Activated naive CD8-positive, alpha-beta T cell treated with anti-CD3 and anti-CD28 coated beads for 36 hours (primary cell): ENCODE measurements at places on chromosomes 3 and 15. TPM values are rescaled to one million over a fixed set of nuclear protein-coding genes. Genes with fewer than 3 reads are reported as not detected.
A peak's percentile ranks its signal among the peaks of the same experiment; 100 is the strongest.

DNA sequence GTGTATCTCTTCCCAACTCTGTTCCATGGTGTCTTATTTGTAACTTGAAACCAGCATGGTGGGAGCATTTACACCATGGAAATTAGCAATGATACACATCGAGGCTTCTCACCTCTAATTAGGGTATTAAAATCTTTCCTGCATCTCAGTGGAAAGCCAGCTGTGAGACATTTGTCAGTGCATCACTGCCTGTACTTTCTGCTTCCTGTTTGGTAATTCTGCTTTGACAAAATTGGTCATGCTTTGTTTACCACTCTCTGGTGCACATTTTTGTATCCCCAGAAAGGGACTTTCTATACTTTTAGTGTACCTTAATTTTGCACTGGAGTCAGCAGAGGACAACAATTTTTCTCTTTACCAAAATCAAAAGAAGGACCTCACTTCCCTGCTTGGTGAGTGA, 402.1 kb downstream of the PDCD6IP start:
- H3K36me3 ChIP-seq = no peaks in the 10 kb centered on the region
- H3K4me3 ChIP-seq = no peak overlapping the region
- no peaks in the 10 kb centered on the region for H3K27me3 ChIP-seq
- no peaks in the 10 kb centered on the region for H3K4me1 ChIP-seq

The CCR8 gene
- not detected for total RNA-seq

- H3K27ac ChIP-seq = no peak overlapping the region
- no peak for DNase-seq
Observed at GRCh38 chr3:102074946-102075345, 225.6 kb downstream of the NFKBIZ start.

The LDHAL6B gene
- total RNA-seq = not detected

GRCh38 chr3:17302170-17302569, 417.4 kb downstream of the PLCL2 start:
- peaks cover 7% of the 10 kb centered on the region for H3K4me1 ChIP-seq
- H3K4me3 ChIP-seq = no peak overlapping the region
- peaks cover 8% of the 10 kb centered on the region for H3K36me3 ChIP-seq
- H3K27ac ChIP-seq = no peak overlapping the region

DNA sequence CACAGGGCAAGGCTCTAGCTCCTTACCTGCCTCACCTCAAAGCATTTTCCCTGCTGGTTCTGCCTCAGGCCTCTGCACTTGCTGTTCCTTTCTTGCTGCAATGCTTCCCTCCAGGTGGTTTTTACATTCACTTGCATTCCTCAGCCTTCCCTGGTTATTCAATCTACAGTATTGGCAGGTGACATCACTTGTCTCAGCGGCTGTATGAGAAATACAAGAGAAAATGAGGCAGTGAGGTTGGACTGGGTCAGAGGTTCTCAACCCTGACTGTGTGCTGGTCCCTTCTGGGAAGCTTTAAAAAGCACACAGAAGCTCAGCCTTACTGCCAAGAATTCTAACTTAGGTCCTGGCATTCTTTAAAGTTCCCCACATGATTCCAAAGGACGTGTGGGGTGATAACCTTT, 26.7 kb downstream of the SIAH2 start:
- no peak overlapping the region for H3K27ac ChIP-seq
- no peaks in the 10 kb centered on the region for H3K27me3 ChIP-seq
- no peak overlapping the region for H3K4me3 ChIP-seq
- H3K36me3 ChIP-seq = peaks cover 57% of the 10 kb centered on the region
- peaks cover 49% of the 10 kb centered on the region for H3K4me1 ChIP-seq

GRCh38 chr3:100456745-100457144, 35.7 kb upstream of the TMEM45A start:
- H3K36me3 ChIP-seq = no peaks in the 10 kb centered on the region
- DNase-seq = no peak
- H3K27ac ChIP-seq = no peak overlapping the region
- H3K27me3 ChIP-seq = no peaks in the 10 kb centered on the region
- no peak overlapping the region for H3K4me3 ChIP-seq

The EPHB3 gene
- 0.16 TPM for total RNA-seq

DNA sequence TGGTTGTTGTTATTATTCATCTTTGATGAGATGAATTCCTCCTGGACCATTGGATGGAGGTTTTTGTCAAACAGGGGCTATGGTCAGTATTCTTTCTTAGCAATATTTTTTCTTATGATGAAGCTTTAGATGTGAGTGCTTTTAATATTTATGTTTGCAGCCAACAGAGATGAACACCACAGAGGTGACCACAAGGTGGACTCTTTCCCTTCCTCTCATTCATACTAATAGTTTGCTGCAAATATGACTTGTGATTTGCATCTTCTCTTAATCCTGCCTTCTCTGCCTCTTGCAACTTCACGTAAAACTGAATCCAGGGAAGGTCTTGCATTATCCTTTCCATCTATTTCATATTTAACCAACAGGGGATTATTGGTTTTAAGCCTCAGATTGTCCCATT, 473.1 kb upstream of the UBE2E2 start:
- no peaks in the 10 kb centered on the region for H3K36me3 ChIP-seq
- H3K27me3 ChIP-seq = no peaks in the 10 kb centered on the region
- no peak overlapping the region for H3K4me3 ChIP-seq

GRCh38 chr15:89781891-89782618, 5.9 kb downstream of the MESP2 start:
- H3K36me3 ChIP-seq = no peaks in the 10 kb centered on the region
- no peak overlapping the region for H3K4me3 ChIP-seq
- no peak for DNase-seq
- H3K4me1 ChIP-seq = no peaks in the 10 kb centered on the region
- peaks cover 32% of the 10 kb centered on the region for H3K27me3 ChIP-seq

The TIGIT gene
- 16.4 TPM for total RNA-seq

The AGBL1 gene
- total RNA-seq = not detected

DNA sequence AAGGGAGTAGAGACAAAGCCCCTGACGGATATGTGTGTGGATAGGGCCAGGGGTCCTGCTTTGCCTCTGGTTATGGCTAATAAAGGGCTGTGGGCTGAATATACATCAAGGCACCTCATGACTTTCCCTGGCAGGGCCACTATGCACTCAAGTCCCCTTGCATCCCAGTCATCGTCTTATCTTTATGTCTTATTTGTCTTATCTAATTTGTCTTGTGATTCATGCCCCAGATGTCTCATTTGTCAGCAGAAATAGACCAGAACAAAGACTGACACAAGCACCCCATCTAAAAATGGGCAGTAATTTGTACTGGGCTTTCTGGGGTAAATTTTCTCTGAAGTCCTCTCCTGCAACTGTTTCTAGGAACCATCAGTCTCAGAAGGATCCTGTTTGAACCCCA, 68.6 kb downstream of the ITGA11 start:
- H3K27me3 ChIP-seq = no peaks in the 10 kb centered on the region
- DNase-seq = no peak
- no peaks in the 10 kb centered on the region for H3K36me3 ChIP-seq
- H3K4me1 ChIP-seq = peaks cover 5% of the 10 kb centered on the region

- no peak overlapping the region for H3K27ac ChIP-seq
- peak; percentile 30 for DNase-seq
- peak overlapping the region; percentile 29 for H3K4me3 ChIP-seq
- H3K4me1 ChIP-seq = peaks cover 13% of the 10 kb centered on the region
- no peaks in the 10 kb centered on the region for H3K27me3 ChIP-seq
Observed at GRCh38 chr15:33126559-33127290, 67.8 kb downstream of the FMN1 start.

The ERICH6 gene
- not detected for total RNA-seq

DNA sequence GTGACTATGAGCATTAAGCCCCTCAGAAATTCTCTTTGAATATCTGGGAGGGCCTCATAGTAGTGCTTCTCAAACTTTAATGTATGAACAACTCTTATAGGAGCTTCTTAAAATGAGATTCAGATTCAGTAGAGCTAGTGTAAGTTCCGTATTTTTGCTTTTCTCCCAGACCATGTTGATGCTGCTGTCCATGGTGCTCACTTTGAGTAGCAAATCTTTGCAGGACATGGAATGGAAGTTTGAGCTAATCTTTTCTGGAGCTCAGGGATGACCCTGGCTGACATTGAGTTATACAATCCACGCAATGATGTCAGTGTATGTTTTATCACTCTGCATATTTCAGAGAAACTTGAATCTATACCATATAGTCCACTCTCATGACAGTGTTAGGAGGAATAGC, 134.2 kb downstream of the OTOL1 start:
- no peaks in the 10 kb centered on the region for H3K27me3 ChIP-seq
- H3K4me3 ChIP-seq = no peak overlapping the region
- DNase-seq = no peak
- no peaks in the 10 kb centered on the region for H3K4me1 ChIP-seq
- H3K27ac ChIP-seq = no peak overlapping the region

DNA sequence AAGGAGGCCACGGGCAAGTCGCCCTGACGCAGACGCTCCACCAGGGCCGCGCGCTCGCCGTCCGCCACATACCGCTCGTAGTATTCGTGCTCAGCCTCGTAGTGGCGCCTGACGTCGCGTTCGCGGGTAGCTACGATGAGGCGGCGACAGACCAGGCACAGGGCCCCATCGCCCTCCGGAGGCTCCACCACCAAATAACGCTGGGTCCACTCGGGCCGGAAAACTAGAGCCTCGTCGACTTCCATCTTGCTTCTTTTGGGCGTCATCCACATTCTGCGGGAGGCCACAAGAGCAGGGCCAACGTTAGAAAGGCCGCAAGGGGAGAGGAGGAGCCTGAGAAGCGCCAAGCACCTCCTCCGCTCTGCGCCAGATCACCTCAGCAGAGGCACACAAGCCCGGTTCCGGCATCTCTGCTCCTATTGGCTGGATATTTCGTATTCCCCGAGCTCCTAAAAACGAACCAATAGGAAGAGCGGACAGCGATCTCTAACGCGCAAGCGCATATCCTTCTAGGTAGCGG, at the start of gene EPM2AIP1:
Gene EPM2AIP1, minus strand, starts transcription at position 326 of the 520 bp plus-strand sequence. Its CDS starts 54 bp downstream, at position 272.
- peak; percentile 97 for DNase-seq
- no peak within 1 kb of the TSS for H3K4me3 ChIP-seq
- H3K27ac ChIP-seq = no peak within 1 kb of the TSS
- H3K4me1 ChIP-seq = peaks cover 46% of the 10 kb centered on the region
- H3K27me3 ChIP-seq = no peaks in the 10 kb centered on the region

- no peaks in the 10 kb centered on the region for H3K4me1 ChIP-seq
- H3K27ac ChIP-seq = no peak overlapping the region
- H3K27me3 ChIP-seq = no peaks in the 10 kb centered on the region
- H3K36me3 ChIP-seq = no peaks in the 10 kb centered on the region
- H3K4me3 ChIP-seq = no peak overlapping the region
Observed at GRCh38 chr3:63051920-63052319, 176.7 kb upstream of the CADPS start.

The GOLGA6A gene
- total RNA-seq = not detected

DNA sequence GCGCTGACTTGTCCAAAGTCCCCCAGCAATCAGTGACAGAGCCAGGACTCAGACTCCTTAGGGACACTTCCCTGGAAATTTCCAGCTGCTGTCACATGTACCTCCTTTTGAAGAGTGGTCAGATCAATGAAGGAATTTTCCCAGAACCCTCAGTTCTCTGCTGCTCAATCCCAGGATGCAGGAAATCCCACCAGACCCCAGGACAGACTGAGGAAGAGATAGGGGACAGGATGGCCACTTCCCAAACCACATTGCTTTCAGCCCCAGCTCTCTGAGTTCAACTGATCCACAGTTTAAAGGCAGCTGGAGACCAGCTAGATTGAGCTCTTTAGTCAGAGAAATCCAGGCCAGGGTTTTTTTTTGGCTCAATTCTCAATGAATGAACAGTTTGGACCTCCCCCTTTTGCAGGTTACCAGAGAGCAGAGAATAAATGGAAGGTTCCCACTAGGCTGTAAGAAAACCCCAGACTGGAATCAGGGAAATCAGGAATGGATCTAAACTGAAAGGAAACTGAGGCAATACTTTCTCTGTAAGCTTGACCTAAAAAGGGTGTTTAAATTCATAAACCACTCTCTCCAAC, 1.5 kb downstream of the CYP1A1 start:
- no peak for DNase-seq
- no peak overlapping the region for H3K27ac ChIP-seq
- peaks cover 9% of the 10 kb centered on the region for H3K4me1 ChIP-seq
- H3K4me3 ChIP-seq = no peak overlapping the region
- peaks cover 5% of the 10 kb centered on the region for H3K36me3 ChIP-seq

The GRK7 gene
- total RNA-seq = not detected

GRCh38 chr15:100715571-100716455, 113.4 kb downstream of the ASB7 start:
- peaks cover 12% of the 10 kb centered on the region for H3K27me3 ChIP-seq
- DNase-seq = no peak
- no peak overlapping the region for H3K4me3 ChIP-seq
- H3K36me3 ChIP-seq = no peaks in the 10 kb centered on the region
- H3K27ac ChIP-seq = no peak overlapping the region
- H3K4me1 ChIP-seq = no peaks in the 10 kb centered on the region

GRCh38 chr3:59774634-59775033, 724.8 kb upstream of the CFAP20DC start:
- DNase-seq = no peak
- no peak overlapping the region for H3K27ac ChIP-seq

DNA sequence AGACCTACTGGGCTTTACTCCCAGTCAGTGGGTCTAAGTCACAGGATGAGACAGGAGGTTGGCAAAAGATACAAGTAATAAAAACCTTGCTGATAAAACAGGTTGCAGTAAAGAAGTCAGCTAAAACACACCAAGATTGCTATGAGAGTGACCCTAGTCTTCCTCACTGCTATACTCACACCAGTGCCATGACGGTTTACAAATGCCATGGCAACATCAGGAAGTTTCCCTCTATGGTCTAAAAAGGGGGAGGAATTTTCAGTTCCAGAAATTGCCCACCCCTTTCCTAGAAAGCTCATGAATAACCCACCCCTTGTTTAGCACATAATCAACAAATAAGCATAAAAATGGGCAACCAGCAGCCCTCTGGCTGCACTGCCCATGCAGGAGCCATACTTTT, 966.7 kb upstream of the ROBO1 start:
- no peaks in the 10 kb centered on the region for H3K27me3 ChIP-seq
- no peaks in the 10 kb centered on the region for H3K36me3 ChIP-seq
- H3K27ac ChIP-seq = no peak overlapping the region
- no peaks in the 10 kb centered on the region for H3K4me1 ChIP-seq

- no peaks in the 10 kb centered on the region for H3K4me1 ChIP-seq
- DNase-seq = no peak
- no peaks in the 10 kb centered on the region for H3K27me3 ChIP-seq
- no peak overlapping the region for H3K4me3 ChIP-seq
Observed at GRCh38 chr3:76362643-76363042, 577.3 kb upstream of the ZNF717 start.

GRCh38 chr3:69008980-69009379, 4.5 kb downstream of the EOGT start:
- H3K27me3 ChIP-seq = no peaks in the 10 kb centered on the region
- peaks cover 12% of the 10 kb centered on the region for H3K4me1 ChIP-seq

GRCh38 chr3:143595456-143596077, 252.7 kb downstream of the SLC9A9 start:
- no peaks in the 10 kb centered on the region for H3K36me3 ChIP-seq
- H3K4me1 ChIP-seq = no peaks in the 10 kb centered on the region
- no peak overlapping the region for H3K4me3 ChIP-seq
- H3K27me3 ChIP-seq = no peaks in the 10 kb centered on the region

DNA sequence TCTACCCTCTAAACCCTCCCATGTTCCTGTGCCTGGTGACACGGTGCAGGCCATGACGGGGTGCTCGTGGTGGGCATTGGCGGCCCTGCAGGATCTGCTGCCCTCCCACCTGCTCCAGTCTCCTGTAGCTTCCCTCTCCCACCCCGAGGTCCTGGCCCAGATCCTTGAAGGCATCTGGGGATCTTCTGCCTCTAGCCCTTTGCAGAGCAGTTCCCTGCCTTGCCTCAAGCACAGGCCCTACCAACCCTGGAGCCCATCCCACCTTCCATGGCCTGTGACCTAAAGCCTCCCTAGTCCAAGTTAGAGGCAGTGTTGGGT, 27.5 kb upstream of the SEC13 start:
- H3K27me3 ChIP-seq = peaks cover 5% of the 10 kb centered on the region
- H3K36me3 ChIP-seq = no peaks in the 10 kb centered on the region
- H3K4me3 ChIP-seq = no peak overlapping the region
- H3K27ac ChIP-seq = no peak overlapping the region
- no peak for DNase-seq

The ROPN1 gene
- total RNA-seq = not detected
